ENCODE measurements at places on chromosomes 3 and 15.

DNA sequence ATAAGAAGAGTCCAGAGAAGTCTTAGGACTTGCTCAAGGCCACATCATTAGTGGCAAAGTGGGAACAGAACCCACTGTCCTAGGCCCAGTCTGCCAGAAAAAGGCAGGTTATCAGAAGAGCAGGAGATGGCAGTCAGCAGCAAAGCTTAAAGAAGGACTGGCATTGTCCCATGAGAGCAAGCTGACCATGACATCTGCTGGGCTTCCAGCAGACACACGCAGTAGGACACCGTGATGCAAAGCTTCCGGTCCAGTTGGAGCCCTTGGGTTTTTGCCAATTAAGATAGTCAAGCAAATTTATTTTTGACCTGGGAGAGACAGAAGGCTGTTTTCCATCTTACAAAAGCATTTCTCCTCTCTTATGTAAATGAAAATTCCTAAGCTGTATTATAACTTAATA is 42.1 kb downstream of the ZBTB38 start:
- peak; percentile 43 for DNase-seq

GRCh38 chr3:60552581-60552980 is 698.7 kb downstream of the FHIT start:
- DNase-seq: no peak

DNA sequence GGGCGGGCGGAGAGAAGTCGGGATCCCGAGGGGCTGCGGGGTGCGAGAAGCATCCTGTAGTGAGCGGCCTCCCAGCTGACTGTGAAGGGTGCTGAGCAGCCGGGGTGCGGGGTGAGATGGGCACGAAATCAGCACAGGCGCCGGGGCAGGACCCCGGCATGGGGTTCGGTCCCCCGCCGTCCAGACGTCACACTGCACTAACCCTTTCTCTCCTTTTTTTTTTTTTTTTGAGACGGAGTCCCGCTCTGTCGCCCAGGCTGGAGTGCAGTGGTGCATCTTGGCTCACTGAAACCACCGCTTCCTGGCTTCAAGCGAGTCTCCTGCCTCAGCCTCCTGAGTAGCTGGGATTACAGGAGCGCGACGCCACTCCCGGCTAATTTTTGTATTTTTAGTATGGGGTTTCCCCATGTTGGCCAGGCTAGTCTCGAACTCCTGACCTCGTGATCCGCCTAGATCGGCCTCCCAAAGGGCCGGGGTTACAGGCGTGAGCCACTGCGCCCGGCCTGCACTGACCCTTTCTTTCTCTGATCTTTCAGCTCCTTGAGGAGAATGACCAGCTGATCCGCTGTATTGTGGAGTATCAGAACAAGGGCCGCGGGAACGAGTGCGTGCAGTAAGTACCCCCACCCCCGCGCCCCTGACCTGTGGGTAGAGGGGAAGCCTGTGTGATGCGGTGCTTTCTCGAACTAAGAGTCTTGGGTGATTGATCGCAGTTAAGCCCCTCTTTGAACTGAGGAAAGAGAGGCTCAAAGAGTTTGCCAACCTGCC is 513 bp downstream of the SS18L2 start:
- no peak for DNase-seq

DNA sequence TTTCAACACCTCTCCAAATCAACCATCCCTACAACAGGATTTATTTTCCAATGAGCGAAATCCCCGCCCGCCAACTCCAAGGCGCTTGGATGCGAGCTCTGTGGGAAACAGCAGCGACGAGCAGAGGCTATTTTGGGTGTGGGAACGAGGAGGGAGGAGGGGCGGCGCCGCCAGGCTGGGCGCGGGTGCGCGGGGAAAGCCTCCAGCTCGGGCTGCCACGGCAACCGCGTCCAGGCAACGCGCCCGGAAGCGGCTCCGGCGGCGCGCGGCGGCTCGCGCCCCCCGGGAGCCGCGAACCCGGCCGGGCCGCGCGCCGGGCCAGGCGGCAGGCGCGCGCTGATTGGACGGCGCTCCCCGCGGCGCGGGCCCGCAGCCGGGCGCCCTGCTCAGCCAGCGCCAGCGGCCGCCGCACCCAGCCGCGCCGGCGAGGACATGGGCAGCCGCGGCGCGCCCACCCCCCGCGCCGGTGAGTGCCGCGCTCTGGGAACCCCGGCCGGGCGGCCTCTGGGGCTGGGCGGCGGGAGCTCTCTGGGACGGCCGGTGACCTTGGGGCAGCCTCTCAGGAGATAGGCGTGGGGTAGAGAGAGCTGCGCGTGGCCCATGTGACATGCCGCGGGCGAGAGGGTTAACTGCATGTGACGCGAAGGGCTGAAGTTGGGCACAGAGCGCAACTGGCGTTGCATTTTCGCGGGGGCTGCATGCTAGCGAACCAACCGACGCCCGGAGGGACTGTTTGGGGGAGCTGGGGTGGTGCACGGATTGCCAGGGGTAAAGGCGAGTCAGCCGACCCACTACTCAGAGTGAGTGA is at the start of gene FAM81A:
Gene FAM81A (plus strand): TSS at position 370 of the 808 bp plus-strand sequence. CDS start 20,441 bp downstream, outside the sequence.
- peak; percentile 73 for DNase-seq

DNA sequence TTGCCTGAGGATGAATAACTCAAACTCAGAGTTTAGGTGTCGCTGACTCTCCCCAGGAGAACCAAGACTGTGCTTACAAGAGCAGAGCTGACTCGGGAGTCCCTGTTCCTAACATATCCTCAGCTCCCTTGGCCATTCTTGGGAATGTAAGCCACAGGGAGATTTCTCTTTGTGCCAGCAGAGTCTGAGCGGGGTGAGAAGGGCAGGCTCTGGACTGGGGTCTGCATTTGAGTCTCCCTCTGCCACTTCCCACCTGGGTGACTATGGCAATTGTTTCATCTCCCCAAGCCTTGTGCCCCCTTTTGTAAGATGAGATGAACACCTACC is 126.0 kb downstream of the ADAMTS17 start:
- DNase-seq: no peak

GRCh38 chr3:194508491-194509453 is 22.0 kb upstream of the ATP13A3 start:
- DNase-seq: no peak

DNA sequence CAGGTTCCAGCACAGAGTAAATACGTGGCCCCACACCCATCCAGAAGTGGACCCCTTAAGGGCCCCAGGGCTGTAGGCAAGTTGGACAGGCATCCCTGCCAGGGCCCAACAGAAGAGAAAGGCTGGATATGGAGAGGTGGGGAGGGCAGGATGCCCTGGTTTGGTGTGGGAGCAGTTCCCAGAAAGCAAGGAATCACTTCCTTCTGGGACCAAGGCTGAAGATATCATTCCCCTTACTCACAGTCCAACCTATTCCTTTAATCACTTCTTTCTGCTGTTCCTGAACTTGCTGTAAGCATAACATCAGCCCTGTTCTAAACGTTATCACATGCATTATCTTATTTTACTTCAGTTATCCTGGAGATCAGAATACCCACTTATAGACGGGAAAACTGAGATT is 6.1 kb upstream of the MESP2 start:
- no peak for DNase-seq

GRCh38 chr3:71026634-71027578 is 556.6 kb downstream of the FOXP1 start:
- DNase-seq: no peak

- DNase-seq: no peak
Measured at GRCh38 chr3:151579571-151580270, 118.9 kb upstream of the IGSF10 start.

GRCh38 chr15:101399431-101399830 is 90.1 kb downstream of the PCSK6 start:
- DNase-seq: no peak

- no peak for DNase-seq
Measured at GRCh38 chr3:134559591-134559990, 73.7 kb downstream of the CEP63 start.

DNA sequence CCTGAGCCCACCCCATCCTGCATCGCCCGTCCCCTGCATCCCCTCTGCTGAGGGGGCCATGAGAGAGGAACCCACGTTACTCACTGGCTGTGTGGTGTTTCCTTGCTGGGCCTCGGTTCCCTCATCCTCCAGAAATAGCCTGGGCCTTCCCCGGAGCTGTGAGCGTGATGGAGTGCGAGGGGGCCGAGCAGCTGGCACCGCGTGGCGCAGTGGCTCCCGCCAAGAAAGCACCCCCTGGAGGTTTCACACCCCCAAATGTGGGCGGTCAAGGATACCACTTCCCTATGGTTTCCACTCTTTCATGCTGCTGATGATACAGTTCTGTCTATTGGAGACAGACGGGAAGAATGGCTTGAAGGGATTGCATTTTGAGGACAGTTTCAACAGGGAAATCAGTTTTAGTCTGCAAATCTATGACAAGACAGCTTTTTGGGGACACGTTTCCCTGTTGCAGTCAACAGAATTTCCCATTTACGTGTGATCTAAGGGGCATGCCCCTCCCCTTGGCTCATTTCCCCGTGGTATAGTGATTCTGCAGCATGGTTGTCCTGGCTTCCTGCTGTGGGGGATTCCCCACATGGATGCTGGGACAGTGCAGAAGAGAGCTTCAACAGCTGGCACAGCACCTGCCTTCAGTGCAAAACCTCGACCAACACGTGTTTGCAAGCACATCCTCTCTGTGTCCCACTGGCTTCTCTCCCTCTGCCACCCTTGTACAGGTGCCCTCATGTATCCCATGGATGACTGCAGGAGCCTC is 377.5 kb downstream of the LRTM1 start:
- DNase-seq: no peak

DNA sequence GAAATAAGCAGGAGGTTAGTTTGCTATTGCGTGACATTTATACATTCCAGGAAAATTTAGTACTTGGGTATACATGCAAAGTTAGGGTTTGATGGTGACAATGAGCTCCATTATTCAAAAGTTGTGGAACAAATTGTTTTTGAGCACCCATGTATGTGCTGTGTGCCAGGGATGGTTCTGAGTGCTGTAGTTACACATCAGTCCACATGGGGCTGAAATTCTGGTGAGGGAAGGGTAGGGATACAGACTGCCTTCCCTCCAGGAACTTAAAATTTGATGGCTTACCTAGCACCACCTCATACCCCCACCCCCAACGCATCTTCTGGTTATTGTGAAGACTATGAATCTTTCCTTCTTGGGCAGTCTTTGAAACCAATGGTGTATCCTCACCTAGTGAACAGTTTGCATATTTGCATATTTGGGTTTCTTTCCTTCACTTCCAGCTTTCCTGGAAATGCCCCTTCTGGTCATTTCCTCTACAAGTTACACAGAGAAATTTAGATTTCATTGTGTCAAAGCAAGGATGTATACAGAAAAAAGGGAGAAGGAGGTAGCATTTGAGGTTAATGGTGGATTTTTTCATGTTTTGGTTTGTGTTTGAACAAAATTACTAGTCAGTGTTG is 222.0 kb upstream of the IL12A start:
- DNase-seq: peak; percentile 78

GRCh38 chr3:65551945-65552344 is 486.8 kb downstream of the MAGI1 start:
- DNase-seq: no peak

GRCh38 chr3:59257506-59257905 is 207.7 kb upstream of the CFAP20DC start:
- DNase-seq: no peak

DNA sequence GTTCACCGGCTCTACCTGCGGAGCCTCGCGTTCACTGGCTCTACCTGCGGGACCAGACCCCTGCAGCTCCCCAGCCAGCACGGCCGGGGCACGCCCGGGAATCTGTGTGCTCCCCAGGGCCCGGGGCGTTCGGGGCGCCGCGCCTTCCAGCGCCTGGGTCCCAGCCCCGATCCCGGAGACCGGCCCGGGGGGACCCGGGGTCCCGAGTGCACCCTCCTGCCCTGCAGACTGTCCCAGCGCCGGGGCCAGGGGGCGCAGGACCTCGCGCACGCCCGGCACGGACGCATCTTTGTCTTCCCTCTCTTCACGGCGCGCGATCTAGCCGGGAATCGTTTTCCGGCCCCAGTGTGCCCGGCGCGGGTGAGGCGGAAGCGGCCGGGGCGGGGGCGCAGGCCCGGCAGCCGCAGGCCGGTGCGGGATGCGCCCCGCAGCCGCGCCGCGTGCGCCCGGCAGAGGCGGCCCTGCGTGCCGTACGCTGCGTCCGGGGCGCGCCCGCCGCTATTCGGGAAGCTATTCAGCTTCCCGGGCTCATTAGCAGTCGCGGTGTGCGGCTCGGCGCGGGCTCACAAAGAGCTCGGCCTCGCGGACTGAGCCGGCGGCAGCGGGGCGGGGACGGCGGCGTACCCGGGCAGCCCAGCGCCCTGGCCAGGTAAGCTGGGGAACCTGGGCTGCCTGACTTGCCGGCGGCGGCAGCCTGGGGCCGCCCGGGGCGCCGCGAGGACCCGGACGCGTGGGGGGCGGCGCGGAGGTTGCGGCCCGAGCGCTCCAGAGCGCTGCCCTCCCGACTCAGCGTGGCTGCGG is at the start of gene APBA2:
Gene APBA2 (plus strand): TSS at position 345 of the 801 bp plus-strand sequence. CDS start 167,911 bp downstream, outside the sequence.
- DNase-seq: peak; percentile 15

DNA sequence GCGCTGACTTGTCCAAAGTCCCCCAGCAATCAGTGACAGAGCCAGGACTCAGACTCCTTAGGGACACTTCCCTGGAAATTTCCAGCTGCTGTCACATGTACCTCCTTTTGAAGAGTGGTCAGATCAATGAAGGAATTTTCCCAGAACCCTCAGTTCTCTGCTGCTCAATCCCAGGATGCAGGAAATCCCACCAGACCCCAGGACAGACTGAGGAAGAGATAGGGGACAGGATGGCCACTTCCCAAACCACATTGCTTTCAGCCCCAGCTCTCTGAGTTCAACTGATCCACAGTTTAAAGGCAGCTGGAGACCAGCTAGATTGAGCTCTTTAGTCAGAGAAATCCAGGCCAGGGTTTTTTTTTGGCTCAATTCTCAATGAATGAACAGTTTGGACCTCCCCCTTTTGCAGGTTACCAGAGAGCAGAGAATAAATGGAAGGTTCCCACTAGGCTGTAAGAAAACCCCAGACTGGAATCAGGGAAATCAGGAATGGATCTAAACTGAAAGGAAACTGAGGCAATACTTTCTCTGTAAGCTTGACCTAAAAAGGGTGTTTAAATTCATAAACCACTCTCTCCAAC is 1.5 kb downstream of the CYP1A1 start:
- DNase-seq: peak; percentile 64

DNA sequence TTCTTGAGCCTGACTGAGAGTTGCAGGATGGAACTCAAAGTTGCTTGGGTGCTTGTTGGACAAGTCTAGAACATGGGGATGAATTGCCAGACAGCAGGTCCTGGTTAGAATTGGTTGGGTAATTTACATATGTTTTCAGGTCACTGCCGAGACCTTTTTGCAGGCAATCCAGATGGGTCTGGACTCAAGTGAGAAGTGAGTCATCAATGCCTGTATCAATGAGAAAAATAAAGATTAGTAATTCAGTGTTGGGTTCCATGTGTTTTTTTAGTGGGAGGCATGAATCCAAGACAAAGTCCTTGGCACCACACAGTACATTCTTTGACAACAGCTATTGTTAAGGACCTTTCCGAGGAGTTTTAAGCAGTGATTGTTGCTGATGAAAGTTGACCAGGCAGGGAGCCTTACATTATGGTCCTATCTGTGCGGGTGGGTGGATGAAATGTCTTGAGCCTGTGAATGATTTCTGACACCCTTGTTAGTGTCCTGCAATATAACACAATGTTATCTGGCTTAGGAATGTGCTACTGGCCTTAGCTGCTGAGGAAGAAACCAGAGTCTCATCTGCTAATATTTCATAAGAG is 77.7 kb downstream of the CRYGS start:
- no peak for DNase-seq

GRCh38 chr3:197478746-197479668 is 76.8 kb downstream of the BDH1 start:
- DNase-seq: no peak

- no peak for DNase-seq
Measured at GRCh38 chr3:37722477-37722876, 139.2 kb upstream of the CTDSPL start.

GRCh38 chr3:15654891-15655290 is 53.3 kb downstream of the BTD start:
- peak; percentile 33 for DNase-seq

- DNase-seq: no peak
Measured at GRCh38 chr3:33900440-33900808, 102.0 kb downstream of the PDCD6IP start.

- DNase-seq: no peak
Measured at GRCh38 chr3:193809106-193809505, 216.1 kb downstream of the OPA1 start.

Data from hippocampal formation (tissue), 2 donors.